SJCRH30 (cell line): ENCODE measurements at places on chromosomes 3 and 15. TPM values are rescaled to one million over a fixed set of nuclear protein-coding genes. Genes with fewer than 3 reads are reported as not detected.

GRCh38 chr15:58352026-58352929, 79.5 kb upstream of the LIPC start:
- DNase-seq = no peak

ALDH1L1 gene
- 0.05 and 0.08 TPM in 2 replicates for total RNA-seq

ALDH1A2 gene
- 8.9 and 12.6 TPM in 2 replicates for total RNA-seq

- DNase-seq = no peak
These were observed 239.7 kb upstream of the BHLHE40 start for GRCh38 chr3:4739289-4740236.

GRCh38 chr3:195348426-195349115, 77.6 kb upstream of the XXYLT1 start:
- no peak for DNase-seq

DNA sequence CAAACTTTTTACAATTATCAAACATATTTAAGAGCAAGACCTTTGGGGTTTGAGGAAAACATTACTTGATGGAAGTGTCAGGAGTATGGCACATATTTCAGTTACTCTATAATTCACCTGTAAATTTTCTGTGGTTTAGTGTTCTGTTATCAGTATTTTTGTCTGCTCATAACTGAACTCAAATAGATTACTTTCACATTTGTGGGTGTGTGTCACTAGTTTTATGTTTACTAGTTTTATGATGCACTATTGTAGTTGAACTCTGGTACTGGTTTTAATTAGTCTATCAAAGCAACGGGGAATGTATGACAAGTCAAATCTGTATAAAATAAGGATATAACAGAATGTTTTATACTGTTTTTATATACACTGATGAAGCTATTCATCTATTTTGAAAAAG, 27.2 kb downstream of the OXSM start:
- no peak for DNase-seq
